Renal cortical epithelial cell (primary cell): ENCODE measurements at places on chromosomes 16 and 17.

- peak; percentile 27 for DNase-seq
Observed at GRCh38 chr17:43528319-43528987, 17.7 kb downstream of the ETV4 start.

- peak; percentile 70 for DNase-seq
Observed at GRCh38 chr16:30628628-30629540, 18.7 kb upstream of the ZNF689 start.

GRCh38 chr17:61584866-61585265 is 6.2 kb downstream of the NACA2 start:
- DNase-seq, result no peak

- DNase-seq, result peak; percentile 46
Observed at GRCh38 chr16:73058616-73059409, 10.9 kb upstream of the ZFHX3 start.

- DNase-seq, result no peak
Observed at GRCh38 chr17:50836826-50837225, 1.4 kb downstream of the WFIKKN2 start.
